Left lung (tissue), 14 donors: ENCODE measurements at places on chromosomes 6 and 20. TPM values are rescaled to one million over a fixed set of nuclear protein-coding genes. Genes with fewer than 3 reads are reported as not detected.

DNA sequence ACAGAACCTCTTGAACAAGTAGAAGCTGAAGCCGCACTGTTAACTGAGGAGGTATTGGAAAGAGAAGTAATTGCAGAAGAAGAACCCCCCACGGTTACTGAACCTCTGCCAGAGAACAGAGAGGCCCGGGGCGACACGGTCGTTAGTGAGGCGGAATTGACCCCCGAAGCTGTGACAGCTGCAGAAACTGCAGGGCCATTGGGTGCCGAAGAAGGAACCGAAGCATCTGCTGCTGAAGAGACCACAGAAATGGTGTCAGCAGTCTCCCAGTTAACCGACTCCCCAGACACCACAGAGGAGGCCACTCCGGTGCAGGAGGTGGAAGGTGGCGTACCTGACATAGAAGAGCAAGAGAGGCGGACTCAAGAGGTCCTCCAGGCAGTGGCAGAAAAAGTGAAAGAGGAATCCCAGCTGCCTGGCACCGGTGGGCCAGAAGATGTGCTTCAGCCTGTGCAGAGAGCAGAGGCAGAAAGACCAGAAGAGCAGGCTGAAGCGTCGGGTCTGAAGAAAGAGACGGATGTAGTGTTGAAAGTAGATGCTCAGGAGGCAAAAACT, 40.1 kb downstream of the ZBTB2 start:
- no peak for DNase-seq

DNA sequence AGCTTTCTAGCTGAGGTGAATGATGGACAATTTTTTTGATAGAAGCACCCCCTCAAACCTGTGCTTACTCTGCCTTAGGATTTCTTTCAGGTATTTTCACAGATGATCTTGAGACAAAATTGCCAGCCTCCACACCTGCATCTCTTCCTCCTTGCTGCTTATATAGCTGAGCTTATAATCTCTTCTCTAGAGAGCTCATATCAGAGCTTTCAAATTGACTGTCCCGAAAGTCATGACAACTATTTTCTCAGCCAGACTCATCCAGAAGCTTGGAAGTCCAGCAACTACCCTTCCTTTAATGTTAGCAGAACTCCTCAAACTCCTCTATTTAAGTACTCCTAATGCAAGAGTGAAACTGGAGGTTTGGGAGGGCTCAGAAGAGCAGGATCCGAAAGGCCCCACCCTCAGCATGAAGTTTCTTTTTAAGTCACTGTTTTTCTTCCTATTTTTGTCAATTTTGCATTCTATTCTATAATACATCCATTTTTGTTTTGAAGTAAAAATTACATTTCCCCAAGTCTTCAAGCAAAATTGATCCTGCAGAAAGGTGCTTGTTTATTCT, 12.7 kb downstream of the CGA start:
- no peak for DNase-seq

DNA sequence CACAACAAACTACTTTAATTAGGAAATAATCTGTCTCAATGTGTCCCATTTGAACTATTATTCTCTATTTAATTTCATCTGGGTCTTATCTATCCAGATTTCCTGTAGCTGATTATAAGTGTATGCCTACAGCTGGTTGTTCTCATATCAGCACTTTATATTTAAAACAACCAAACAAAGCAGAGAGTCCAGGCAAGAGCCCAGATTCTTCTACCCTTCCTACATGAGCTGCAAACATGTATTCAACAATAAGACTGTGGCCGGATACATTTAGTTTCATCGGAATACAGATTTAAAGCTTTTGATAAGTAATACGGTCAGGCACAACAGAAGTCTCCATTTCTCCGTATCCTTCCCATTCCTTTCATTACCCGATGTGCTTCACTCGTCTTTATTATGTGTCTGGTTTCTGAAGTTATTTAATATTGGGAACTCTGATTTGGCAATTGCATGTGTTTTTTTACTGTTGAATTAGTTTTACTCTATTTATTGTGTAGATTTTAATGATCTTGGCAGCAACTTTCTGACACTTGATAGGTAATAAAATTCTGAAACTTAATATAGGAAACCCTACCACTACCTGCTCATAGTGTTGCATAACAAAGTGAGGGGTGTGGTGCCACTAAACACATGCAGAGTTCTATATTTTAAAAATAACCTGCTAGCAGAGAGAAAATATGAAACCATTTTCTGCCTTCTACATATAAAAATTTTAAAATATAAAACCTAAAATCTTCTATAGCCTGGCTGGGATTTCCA, 653.5 kb upstream of the PTCHD4 start:
- peak; percentile 84 for DNase-seq

GRCh38 chr6:20365456-20365855, 36.2 kb upstream of the E2F3 start:
- DNase-seq, result no peak

DNA sequence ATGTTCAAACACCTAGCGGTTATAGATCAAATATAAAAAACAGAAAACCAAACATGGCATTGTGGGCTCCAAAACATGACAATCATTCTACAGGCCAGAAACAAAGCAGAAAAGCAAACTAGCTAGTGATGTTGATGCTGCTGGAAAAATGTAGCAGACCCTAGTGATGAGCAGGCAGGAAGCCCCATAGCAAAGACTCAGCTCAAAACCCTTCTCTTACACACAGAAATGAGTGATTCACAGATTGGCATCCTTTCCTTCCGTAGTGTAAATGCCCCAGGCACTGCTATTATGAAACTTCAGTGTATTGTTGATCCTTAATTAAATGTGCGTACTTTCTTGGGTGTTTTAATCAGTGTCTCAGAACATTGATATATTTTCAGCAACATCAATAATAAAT, 425.1 kb downstream of the UTRN start:
- no peak for DNase-seq

- no peak for DNase-seq
Measured at GRCh38 chr6:141956868-141957267, 175.9 kb upstream of the GJE1 start.

GRCh38 chr6:139519571-139520031, 145.2 kb upstream of the CITED2 start:
- no peak for DNase-seq

DNA sequence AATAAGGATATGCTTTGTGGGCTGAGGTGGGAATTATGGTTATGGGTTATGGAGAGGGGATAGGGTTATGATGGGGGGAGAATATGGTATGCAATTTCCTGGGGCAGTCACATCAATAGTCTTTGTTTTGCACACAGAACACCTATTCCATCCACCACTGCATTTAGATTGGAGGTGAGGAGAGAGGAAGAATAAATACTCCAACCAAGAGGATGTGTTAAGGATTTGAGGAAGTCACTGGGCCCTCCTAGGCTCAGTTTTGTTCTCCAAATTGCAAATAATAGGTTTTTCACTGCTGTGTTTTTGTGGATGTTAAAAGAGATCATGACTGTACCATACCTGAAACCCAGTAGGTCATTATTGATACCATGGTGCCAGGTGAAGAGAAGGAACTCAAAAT, 29.5 kb upstream of the SIRPG start:
- no peak for DNase-seq

DNA sequence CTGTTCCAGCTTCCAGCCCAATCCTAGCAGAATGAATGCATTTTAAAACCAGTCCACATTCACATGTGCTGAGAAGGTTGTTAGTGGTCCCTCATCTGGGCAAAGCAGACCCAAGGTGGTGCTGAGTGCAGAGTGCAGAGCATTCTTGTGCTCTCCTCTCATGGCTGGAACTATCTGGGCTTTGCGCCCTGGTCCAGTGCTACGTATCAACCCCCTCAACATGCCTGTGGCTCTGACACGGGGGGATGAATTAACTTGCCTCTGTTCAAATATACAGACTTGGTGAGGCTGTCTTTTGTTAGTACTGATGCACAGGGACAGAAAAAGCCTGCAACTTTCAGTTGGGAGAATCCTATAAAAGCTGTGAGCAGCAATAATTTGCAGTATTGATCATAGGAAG, 42.5 kb downstream of the PANK2 start:
- no peak for DNase-seq

GRCh38 chr20:45098103-45098773, 2.7 kb downstream of the KCNS1 start:
- DNase-seq, result peak; percentile 74

DNA sequence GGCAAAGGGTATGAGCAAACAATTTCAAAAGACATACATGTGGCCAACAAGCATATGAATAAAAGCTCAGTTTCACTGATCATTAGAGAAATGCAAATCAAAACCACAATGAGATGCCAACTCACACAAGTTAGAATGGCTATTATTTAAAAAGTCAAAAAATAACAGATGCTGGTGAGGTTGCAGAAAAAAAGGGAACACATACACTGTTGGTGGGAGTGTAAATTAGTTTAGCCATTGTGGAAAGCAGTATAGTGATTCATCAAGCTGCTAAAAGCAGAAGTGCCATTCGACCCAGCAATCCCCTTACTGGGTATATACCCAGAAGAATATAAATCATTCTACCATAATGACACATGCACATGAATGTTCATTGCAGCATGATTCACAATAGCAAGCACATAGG, 6.7 kb upstream of the KHDC1L start:
- DNase-seq, result no peak

DNA sequence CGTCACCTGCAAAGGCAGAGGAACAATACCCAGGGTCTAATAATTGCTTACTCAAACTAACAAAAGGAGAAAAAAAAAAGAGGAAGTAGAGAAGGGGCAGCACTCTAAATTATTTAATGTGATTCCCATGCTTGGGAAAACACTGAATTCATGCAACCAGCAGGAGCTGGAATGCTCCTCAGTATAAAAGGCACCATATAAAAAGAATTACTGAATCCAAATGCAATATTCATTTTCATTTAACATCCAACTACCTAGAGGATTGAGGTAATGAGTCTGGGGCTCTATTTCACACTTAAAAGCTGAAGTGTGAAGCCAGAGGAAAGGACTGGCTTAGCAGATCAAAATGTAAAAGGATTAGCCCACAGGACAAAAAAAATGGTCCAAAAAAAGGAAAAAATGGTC, 8.7 kb downstream of the B4GALT5 start:
- no peak for DNase-seq

GRCh38 chr20:51284871-51285270, 257.6 kb downstream of the NFATC2 start:
- no peak for DNase-seq

DNA sequence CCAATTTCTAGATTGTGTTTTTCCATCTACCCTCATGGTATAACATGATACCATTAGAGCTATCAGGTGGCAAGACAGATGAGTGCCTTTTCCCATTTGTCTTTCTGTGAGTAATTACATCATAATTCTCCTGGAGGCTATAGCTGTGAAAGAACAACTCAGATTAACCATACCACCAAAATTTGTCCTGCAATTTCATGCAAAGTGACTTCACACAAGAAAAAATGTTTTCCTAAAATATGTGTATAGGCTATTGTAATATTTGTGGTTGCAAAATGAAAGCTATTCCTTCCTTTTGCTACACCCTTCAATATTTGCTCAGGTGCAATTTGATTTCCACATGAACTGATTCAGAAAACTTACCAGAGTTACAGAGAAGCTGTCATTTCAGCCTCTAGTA, 547.7 kb upstream of the ID4 start:
- no peak for DNase-seq

DNA sequence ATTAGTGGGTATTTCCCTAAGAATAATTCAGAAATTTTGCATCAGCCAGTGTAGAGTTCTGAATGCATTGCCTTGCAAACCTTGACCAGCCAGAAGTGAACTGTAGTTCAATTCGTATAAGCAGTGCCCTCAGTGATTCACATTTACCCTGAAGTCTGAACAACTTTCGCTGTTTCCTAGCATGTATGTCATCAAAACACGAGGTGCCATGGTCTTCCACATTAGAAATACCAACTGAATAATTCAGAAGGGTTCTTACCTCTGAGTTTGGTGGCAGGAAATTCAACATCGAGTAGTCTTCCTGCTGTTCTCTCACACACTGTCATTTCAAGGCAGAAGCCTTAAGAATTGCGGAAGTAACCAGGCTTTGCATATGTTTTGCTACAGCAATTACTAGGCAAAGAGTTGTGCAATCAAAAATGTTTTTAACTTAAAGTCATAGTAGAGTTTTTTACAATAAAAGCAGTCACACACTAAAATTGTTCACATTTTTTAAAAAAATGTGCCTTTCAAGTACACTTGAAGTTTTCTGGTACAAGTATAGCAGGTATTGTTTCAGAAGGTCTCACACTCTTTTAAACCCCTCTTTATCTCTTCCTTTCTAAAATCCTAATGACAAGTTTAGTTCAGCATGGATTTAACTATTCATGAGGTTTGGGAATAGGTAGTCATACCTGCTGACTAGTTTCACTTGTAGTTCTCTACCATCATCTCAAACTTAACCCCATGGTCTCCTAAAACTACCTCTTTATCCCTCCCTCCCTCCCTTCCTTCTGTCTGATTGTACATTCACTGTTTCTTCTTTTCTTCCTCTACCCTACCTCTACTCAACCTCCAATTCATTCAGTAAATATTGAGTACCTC, 118.3 kb downstream of the STXBP5 start:
- DNase-seq, result peak; percentile 25

The SUMO4 gene
- 2.1 TPM for total RNA-seq

The ADAM33 gene
- 16.5 TPM for total RNA-seq

The TAGAP gene
- total RNA-seq, result 8.2 TPM

The PEX6 gene
- total RNA-seq, result 25.2 TPM
